ENCODE measurements at places on chromosomes 2 and 18. TPM values are rescaled to one million over a fixed set of nuclear protein-coding genes. Genes with fewer than 3 reads are reported as not detected.

GRCh38 chr2:22788749-22789327, 596.1 kb upstream of the KLHL29 start:
- DNase-seq, result no peak

DNA sequence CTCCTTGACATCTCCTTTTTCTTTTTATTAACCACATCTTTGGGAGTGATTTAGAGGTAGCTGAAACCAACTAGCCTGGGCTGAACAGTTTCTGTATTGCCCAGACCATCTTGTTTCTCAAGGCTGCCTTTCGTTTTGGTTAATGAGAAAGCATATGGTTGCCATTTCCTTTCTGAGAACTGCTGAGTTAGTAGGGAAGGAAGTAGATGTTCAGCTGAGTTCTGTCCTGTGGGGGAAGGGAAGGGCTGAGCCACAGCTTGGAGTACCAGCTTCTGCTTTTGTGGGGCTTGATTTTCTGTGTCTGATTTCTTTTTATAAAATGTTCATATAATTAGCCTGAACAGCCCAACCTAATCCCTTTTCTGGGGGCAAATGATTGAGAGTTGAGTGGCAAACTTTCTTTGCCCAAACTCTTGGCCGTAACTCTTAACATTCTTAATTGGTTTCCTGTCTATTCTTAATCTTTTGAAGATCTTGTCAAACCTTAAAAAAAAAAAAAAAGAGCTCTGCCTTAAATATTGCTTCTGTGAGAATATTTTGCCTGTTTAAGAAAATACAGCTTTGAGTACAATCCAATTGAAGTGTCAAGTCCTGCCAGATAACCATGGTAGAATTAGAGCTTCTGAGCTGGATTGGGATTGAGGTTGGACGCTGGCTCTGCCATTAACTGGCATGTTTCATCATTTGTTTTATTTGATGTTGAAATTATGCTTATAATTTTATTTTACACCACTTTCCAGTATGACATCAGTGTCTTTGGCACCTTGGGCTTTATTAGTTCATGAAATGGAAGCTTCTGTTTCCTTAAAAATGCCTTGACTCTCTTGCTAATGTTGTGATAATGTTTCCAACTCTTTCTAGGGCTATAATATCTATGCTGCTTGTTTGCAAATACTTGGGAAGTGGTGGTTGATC, 1.9 kb upstream of the NABP1 start:
- no peak for DNase-seq

GRCh38 chr2:217685255-217685605, 317.6 kb downstream of the TNS1 start:
- no peak for DNase-seq

DNA sequence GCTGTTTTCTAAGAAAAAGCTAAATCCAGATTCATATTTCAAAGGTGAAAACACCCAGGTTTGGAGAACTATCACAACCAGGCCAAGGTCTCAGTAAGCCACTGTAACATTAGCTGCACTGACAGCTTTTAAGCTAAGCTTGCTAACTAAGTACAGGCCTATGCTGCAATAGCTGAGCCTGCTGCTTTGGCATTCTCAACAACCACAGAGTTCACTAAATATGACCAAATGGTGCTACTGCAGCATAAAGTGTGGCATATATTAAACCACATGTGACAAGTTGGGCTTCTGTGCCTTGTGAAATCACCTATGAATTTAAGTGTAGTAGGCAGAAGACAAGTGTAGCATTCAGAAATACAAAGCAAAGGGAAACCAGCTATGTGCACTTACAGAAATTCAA, 206.7 kb downstream of the TCF4 start:
- DNase-seq, result no peak

GRCh38 chr18:9148203-9148552, 11.6 kb downstream of the ANKRD12 start:
- DNase-seq, result no peak

GRCh38 chr2:181632733-181633401, 24.0 kb downstream of the CERKL start:
- no peak for DNase-seq

DNA sequence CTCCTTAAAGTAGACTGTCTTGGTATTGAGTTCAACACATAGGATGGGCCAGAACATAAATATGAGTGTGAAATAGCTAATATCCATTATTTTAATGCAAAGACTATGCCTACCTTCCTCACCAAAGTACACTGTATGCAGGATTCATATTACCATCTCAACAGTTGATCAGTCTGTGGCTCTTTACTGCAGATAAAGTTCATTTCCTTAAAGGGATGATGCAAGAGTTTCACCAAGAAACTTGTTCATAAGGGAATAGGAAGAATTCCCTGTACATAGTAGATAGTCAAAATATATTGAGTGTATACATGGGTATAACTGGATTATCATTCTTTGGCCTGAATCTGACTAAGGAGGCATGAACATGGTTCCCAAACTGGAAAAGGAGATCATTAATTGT, 35.0 kb downstream of the MARS2 start:
- no peak for DNase-seq

GRCh38 chr2:203662951-203663350, 43.5 kb upstream of the CD28 start:
- DNase-seq, result no peak

GRCh38 chr2:237876951-237877491, 17.6 kb downstream of the RAMP1 start:
- DNase-seq, result no peak

DNA sequence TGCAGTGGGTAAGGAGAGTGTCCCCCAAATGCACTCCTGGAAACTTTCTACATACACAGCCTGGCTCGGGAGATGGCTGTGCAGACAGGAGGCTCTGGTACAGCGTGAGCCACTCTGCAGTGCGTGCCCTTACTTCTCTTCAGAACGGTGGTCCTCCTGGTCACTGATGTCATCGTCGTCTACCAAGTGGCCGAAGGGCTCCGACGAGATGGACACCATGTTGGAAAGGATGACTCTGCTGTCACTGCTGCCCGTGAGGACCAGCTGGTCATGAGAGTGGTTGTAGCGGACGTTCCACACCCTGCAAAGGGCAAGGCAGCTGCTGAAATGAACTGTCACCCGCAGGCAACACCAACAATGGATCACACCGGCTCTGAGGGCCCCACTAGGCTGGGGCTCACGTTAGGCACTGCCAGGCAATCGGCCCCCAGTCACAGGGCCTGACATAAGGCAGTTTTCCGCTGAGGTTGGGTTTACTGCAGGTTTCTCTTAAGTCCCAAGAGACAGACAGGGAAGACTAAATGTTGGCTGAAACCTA, 185.3 kb downstream of the EIPR1 start:
- no peak for DNase-seq

GRCh38 chr2:36516136-36516870, 81.7 kb downstream of the FEZ2 start:
- no peak for DNase-seq

DNA sequence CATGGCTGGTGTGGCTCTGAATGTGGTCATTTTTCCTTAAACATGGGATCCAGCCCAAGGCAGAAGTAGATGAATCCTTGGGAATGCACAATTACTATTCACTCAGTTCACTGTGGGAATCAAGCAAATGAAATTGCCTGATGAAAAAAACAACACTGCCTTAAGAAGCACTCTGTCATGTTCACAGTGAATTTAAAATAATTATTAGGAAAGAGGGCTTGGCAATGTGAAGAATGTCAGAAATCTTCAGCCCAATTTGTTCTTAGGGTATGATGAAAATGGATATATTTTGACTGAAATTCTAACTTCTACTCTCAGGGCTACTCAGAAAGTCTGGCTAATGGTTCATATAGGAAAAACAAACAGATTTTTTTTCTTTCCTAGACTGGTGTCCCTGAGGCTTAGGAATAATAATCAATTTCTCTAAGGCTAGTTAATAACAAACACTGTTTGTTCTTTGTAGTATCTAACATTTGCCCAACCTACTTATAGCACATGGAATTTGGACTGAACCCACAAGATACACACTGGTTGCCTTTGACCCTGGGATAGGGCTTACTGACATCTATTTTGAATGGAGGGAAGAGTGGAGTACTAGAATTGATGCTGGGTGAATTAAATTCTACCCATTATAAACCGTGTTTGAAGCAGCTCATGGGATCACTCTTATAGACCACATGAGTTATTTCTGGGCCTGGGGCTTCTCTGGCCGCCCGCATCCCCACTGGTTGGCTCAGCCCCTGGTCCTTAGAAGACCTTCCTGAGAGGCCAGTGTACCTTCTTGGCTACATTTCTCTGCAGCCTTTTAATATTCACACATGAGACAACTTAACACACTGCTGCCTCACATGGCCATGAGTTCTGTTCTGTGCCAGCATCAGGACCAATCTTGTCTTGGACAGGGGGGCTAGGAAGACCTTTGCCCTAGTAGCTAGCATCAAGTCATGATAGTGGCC, 8.3 kb upstream of the MRPL33 start:
- no peak for DNase-seq

DNA sequence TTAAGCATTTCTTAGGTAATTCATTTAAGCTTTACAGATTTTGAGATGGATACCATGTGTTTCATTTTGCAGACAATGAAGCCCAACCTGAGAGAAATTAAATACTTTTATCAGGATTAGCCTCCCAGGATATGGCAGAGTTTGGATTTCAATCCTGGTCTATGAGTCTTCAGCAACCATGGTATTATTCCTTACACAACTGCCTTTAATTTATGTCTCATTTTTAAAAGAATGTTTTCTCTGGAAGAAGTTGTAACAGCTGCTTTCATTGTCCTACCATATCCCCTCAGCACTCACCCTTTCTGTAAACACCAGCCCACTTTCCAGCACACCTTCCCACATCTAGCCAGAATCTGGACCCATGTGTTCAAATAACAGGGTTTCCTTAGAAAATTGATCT, 863.7 kb upstream of the VRK2 start:
- DNase-seq, result no peak

DNA sequence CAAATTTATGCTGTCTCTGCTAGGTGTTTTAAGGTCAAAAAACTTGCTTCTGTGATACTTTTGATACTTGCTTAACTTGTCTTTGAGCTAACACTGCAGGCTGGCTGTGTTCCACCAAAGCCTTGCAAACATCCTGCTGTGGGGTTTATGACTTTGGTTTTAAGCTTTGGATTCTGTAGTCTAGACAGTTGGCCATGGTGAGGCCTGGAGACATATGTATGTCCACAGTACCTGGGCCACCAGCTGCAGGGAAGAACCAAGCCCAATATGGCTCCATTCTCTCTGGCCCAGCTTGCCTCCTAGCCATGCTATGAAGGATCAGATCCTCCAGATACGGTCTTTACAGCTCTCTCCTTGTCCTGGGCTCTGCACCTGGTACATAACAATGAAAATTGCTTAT, 113.9 kb downstream of the INO80D start:
- DNase-seq, result no peak

GRCh38 chr2:218962859-218963492, 3.5 kb downstream of the CDK5R2 start:
- no peak for DNase-seq

The LAMA1 gene
- total RNA-seq, result 0.13 TPM

The OSR1 gene
- 0.39 TPM for total RNA-seq

The C2orf74 gene
- 5.9 TPM for total RNA-seq

The CTNNA2 gene
- total RNA-seq, result not detected

The LOXHD1 gene
- total RNA-seq, result under 0.01 TPM

The ABCB6 gene
- 27.3 TPM for total RNA-seq

The GALNT13 gene
- 0.25 TPM for total RNA-seq

The CDCA7 gene
- total RNA-seq, result 4.0 TPM

The LGALSL gene
- total RNA-seq, result 3.8 TPM

The ATG4B gene
- 32.6 TPM for total RNA-seq

The PCBP1 gene
- 71.7 TPM for total RNA-seq

The MBP gene
- 7.0 TPM for total RNA-seq

The STRADB gene
- 20.5 TPM for total RNA-seq

The FBXO48 gene
- total RNA-seq, result 0.25 TPM
